Right cardiac atrium (tissue), 5 donors: ENCODE measurements at places on chromosomes 11 and 22. TPM values are rescaled to one million over a fixed set of nuclear protein-coding genes. Genes with fewer than 3 reads are reported as not detected.

IL17REL gene
- not detected for polyA plus RNA-seq

BDNF gene
- polyA plus RNA-seq, result 0.05 TPM

LDHAL6A gene
- 0.16 TPM for polyA plus RNA-seq

SEPTIN5 gene
- 243 TPM for polyA plus RNA-seq

UBQLNL gene
- 0.18 TPM for polyA plus RNA-seq

TMEM121B gene
- polyA plus RNA-seq, result 0.68 TPM

TEF gene
- 22.1 TPM for polyA plus RNA-seq

MS4A7 gene
- polyA plus RNA-seq, result 6.6 TPM

DUSP8 gene
- polyA plus RNA-seq, result 13.3 TPM

TBX10 gene
- polyA plus RNA-seq, result not detected

GRM5 gene
- 0.02 TPM for polyA plus RNA-seq

IL10RA gene
- polyA plus RNA-seq, result 3.1 TPM

GPHA2 gene
- not detected for polyA plus RNA-seq

DDX10 gene
- polyA plus RNA-seq, result 13.2 TPM

TMEM25 gene
- polyA plus RNA-seq, result 8.7 TPM

SCUBE1 gene
- 0.34 TPM for polyA plus RNA-seq

JHY gene
- 3.2 TPM for polyA plus RNA-seq

ZC3H12C gene
- polyA plus RNA-seq, result 3.0 TPM

SYT8 gene
- polyA plus RNA-seq, result not detected

HEPHL1 gene
- polyA plus RNA-seq, result not detected

CASP5 gene
- not detected for polyA plus RNA-seq

RIMBP3C gene
- polyA plus RNA-seq, result 0.02 TPM

SRRD gene
- 10.8 TPM for polyA plus RNA-seq

FOXRED2 gene
- polyA plus RNA-seq, result 3.8 TPM

DLG2 gene
- polyA plus RNA-seq, result 2.3 TPM

TSGA10IP gene
- not detected for polyA plus RNA-seq

MAPK8IP2 gene
- 0.57 TPM for polyA plus RNA-seq

RAG2 gene
- 0.41 TPM for polyA plus RNA-seq

SLC25A1 gene
- polyA plus RNA-seq, result 26.5 TPM

CST6 gene
- 2.1 TPM for polyA plus RNA-seq

FOLR3 gene
- not detected for polyA plus RNA-seq

KRTAP5-10 gene
- polyA plus RNA-seq, result not detected

TMPRSS5 gene
- polyA plus RNA-seq, result 1.6 TPM

APOA5 gene
- polyA plus RNA-seq, result not detected

GUCY1A2 gene
- 0.43 TPM for polyA plus RNA-seq

RCOR2 gene
- 3.2 TPM for polyA plus RNA-seq

MUC15 gene
- polyA plus RNA-seq, result not detected

ZBED5 gene
- 23.8 TPM for polyA plus RNA-seq

SLC1A2 gene
- polyA plus RNA-seq, result 0.54 TPM

CATSPER1 gene
- not detected for polyA plus RNA-seq

NLRP14 gene
- 0.05 TPM for polyA plus RNA-seq

SCN3B gene
- 0.41 TPM for polyA plus RNA-seq

SYCE3 gene
- polyA plus RNA-seq, result not detected

HBB gene
- polyA plus RNA-seq, result 3.0 TPM

POU2AF3 gene
- polyA plus RNA-seq, result 0.61 TPM

ANGPTL5 gene
- polyA plus RNA-seq, result 2.7 TPM

MAPK12 gene
- 15.2 TPM for polyA plus RNA-seq

CHST1 gene
- 2.7 TPM for polyA plus RNA-seq

SCGB1D2 gene
- 1.2 TPM for polyA plus RNA-seq
